Breast epithelium (tissue), 4 donors: ENCODE measurements at places on chromosomes 13 and 19.

- DNase-seq, result no peak
These were observed 1.6 kb upstream of the GRTP1 start for GRCh38 chr13:113365583-113365970.

DNA sequence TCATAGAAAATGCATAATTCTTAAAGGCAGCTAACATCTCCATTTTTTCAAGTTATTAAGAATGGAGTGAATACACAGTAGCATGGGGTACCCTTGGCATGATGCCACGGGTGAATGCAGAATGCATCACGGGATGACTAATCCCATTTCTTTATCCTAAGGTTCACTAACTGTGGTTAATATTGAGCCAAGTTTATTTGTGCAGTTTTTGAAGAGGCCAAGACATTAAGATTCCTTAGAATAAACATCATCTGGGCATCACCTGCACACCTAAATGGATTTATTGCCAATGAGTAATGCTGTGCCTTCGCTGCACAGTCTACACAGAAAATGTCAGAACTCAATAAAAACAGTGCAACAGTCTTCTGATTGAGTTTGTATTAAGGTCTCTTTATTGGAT lies 333.1 kb downstream of the GPC6 start:
- no peak for DNase-seq

DNA sequence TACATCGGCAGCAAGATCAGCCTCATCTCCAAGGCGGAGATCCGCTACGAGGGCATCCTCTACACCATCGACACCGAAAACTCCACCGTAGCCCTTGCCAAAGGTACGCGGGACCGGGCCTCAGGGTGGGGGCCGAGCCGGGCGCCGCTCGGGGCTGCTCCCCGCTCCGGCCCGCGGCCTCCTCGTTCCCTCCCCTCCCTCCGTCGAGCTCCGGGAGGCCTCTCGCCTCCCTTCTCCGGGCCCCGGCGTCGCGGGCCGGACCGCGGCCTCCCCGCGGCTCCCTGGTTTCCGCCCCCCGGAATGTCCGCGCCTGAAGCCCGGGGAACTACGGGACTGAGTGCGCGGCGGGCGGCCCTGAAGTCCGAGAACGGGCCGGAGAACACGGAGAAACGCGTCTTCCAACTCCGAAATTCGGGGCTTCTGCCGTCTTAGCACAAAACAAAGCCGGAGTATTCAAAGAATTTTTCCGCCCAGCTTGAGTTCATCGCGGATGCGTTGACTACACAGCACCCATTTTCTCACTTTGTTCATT lies 423 bp downstream of the LSM14A start:
- no peak for DNase-seq

GRCh38 chr13:66343224-66343828 lies 886.8 kb downstream of the PCDH9 start:
- no peak for DNase-seq

DNA sequence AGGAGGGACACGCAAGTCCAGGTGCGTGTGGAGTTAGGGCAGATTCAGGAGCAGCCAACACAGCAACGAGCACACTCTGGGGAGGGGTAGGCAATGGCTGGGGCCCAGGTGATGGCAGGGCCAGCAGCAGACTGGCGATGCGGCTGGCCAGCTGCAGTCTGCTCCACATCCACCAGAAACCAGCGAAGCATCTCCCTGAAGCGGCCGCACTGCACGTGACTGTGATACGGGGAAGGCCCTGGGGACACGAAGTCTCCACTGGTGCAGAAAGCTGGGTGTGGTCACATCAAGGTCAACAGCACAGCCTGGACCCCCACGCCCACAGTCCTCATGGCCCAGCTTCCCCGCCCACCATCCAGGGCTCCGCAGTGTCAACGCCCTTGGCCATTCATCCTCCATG lies 21.3 kb upstream of the EPHX3 start:
- DNase-seq, result no peak

DNA sequence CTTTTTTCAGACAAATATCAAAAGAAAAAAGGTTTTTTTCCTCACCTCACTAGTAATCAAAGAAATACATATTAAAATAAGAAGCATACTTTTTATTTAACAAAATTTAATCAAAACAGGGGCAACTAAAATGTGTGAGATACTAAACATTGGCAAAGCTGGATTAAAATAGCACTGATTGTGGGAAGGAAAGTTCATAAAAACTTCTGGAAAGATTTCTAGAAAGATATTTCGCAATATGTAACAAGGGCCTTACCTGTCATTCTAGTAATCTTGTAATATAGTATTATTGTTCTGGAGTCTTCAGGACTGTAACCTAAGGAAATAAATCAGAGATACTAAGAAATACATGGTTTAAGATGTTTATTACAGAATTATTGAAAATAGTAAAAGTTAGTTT lies 482.5 kb downstream of the SUCLA2 start:
- DNase-seq, result no peak

GRCh38 chr13:47893527-47893926 lies 107.5 kb downstream of the SUCLA2 start:
- DNase-seq, result no peak

DNA sequence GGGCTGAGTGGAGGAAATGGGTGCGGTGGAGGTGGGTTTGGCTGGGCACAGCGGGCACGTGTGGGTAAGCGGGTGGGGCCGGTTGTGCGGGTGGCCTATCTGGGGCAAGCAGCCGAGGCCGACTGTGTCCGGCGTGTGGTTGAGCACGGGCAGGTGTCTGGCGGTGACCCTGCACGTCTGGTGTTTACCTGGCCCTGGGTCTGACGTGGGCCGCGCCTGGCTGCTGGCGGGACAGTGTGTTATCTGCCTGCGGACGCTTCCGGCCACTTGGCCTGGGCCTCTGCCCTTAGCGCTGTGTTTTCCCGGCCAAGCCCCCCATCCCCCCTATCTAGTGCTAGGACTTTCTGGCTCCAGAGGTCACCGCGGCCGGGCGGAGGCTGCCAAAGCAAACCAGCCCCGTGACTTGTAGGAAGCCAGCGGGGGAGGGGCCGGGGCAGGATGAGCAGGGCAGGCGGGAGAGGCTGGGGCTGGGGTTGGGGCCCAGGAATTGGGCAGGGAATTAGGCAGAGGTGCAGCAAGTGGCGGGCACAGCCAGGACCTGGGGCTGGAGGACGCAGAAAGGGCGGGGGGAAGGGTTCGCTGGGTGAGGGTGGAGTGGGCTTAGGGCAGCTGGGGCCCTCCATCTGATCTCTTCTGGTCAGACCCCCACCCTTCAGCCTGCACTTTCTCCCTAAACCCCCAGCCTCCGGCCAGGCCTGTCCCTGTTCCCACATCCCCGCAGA lies 534 bp upstream of the HPN start:
- peak; percentile 88 for DNase-seq

- no peak for DNase-seq
These were observed 194.5 kb downstream of the FOXO1 start for GRCh38 chr13:40471911-40472310.

GRCh38 chr19:54147676-54148075 lies 10.1 kb downstream of the CNOT3 start:
- no peak for DNase-seq

DNA sequence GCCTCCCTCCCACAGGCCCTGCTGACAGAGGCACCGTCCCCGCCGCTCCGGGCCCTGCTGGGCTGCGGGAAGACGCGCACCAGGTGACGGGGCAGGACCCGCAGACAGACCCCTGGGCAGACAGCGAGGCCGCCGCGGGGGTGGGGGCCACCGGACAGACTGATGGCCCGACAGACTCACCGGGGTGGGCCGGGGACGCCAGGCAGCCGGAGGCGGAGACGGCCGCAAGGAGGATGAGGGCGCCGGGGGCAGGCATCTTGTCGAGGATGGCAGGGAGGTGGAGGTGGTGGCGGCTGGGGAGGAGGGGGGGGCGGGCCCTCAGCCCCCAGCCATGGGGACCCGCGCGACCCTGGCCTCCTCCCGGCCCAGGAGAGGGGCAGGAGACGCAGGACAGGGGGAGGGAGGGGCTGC lies 309 bp downstream of the LMTK3 start:
- no peak for DNase-seq

DNA sequence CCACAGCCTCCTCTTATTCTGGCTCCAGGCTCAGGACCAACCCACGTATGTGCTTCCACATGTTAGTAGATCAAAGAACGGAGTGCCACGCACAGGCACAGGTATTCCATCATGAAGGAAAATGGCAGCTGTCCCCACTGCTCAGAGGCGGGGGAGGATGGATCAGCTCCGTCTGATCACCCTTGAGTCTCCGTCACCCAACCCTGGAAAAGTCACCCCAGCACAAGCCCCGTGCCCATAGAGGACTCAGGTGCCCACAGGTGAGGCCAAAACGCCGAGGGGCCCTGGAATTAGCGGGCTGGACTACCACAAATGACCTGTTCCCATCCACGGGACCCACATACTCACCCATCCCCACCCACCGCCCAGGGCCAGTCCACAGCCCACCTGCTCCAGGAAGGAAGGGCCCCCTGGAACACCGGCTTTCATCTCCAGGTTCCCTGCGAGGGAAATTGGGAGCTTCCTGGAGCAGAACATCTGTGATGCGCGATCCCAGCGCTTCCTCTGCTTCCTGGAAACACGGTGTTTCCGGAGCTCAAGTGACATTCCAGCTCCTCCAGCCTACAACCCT lies 120.5 kb upstream of the SPACA7 start:
- DNase-seq, result no peak

DNA sequence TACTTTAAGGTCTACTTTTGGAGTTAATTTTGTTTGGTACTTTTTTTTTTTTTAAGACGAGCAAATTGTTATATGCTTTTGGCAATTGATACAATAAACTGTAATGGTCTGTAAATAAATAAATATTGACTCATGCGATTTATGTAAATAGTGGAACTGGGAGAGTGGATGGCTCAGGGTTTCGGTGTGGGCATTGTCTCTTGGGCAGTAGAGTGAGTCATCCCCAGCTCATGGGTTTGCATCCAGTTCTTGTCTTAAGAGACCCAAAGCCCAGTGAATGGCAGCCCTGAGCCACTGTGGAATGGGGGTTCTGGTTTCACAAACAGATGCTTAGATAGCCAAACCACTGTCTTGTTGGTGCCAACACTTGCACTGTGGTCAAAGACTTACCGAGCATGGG lies 33.0 kb downstream of the FGF9 start:
- DNase-seq, result no peak

DNA sequence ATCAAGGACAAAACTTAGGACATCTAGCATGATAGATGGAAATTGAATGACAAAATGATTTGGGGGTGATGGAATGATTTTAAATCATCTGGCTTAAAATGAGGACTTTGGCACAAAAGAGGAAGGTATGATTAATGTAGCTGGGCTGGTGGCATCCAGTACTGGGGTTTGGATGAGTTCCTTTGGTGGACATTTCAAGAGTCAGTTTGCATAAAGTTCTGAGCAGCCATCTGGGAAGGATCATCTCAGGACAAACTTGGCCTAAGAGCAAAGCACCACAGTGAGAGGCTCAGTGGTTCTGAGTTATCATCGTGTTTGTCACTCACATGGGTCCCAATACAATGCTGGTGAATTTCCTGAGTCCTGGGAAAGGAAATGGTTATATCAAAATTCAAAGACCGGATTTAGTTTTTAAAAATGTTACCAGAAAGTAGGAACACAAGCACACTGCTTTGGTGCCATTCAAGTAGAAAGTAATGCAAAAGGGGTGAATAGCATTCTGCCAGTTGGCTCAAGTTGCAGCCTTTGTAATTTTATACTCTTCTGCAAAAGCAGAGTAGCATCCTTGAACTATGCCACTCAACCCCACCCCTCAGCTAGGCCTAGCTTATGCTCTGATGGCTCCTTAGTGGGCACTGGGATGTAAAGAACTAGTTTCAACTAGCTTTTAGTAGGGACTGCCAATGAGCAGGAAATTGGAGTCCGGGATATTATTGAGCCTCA lies 219.0 kb downstream of the COG6 start:
- DNase-seq, result no peak

- no peak for DNase-seq
These were observed 146.8 kb downstream of the ABCC4 start for GRCh38 chr13:95154413-95154886.

- DNase-seq, result no peak
These were observed 360.6 kb downstream of the HS6ST3 start for GRCh38 chr13:96450326-96451020.

DNA sequence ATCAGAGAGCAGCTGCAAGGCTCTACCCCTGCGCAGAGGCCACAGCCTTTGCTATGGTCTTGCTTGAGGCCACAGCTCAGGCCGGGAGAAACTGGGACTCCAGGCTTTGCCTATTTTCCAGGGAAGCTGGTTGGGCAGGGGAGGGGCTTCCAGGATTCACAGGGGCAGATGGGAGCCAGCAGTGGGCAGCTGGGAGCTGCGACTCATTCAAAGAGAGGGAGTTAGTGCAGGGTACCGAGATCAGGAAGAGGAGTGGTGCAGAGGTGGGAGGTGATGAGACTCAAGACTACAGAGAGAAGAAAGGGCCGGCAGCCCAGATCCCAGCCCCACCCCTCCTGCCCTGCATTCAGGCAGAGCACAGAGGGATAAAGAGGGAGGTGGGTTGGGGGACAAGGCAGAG lies 12.1 kb downstream of the ADGRE5 start:
- DNase-seq, result no peak

DNA sequence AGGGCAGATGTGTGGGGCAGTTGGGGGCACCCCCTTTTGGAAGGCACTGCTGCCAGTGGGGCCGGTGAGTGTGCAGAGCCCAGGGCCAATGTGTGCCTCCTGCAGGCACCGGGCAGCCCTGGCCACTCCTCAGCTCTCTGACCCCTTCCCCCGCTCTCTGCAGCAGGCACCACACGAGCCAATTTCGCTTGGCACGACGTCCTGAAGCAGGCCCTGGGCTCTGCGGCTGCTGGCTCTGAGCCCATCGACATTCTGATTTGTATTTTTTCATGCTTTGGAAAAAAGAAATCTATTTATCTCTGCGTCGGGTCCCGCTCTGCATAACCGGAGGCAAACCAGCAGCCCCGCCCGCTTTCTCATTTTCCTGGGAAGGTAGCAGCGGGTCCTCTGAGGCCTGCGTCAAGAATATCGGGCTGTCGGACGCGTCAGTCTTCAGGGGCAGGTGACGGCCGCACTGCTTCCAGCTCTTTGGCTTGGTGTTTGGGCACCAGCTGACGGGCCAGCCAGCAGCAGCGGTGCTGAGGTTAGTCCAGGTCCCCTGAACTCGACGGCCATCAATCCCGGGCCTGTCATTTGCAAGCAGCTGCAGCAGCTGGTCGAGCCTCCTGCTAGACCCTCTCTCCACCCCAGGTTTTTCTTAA lies 134.3 kb downstream of the KDM4B start:
- no peak for DNase-seq

DNA sequence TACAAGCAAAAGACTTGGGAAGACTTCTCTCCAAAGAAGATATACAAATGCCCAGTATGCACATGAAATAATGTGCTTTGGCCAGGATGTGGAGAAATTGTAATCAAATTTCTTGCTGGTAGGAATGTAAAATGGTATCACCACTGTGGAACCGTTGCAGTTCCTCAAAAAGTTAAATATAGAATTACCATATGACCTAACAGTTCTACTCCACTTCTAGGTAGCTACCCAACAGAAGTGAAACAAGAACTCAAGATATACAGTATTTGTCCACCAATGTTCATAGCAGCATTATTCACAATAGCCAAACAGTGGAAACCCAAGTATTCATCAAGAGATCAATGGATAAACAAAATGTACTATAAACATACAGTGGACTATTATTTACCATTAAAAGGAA lies 95.0 kb upstream of the KLF5 start:
- DNase-seq, result no peak
